Kasumi-1 (cell line): ENCODE measurements at places on chromosomes 7 and 10.

DNA sequence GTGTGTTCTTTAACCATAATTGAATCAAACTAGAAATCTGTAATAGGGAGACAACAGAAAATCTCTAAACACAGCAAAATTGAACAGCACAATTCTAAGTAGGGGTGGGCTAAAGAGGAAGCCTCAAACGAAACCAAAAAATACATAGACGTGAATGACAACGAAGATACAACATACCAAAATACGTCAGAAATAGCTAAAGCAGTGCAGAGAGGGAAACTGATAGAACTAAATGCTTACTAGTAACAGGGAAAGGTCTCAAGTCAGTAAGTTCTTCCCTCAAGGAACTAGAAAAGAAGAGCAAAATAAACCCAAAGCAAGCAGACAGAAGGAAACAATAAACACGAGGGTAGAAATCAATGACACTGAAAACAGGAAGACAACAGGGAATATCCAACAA lies 19.1 kb downstream of the RPP38 start:
- no peak for DNase-seq

GRCh38 chr7:2171855-2172254 lies 60.9 kb downstream of the MAD1L1 start:
- DNase-seq: no peak

- no peak for DNase-seq
Observed at GRCh38 chr10:11286261-11286852, 268.7 kb downstream of the CELF2 start.

DNA sequence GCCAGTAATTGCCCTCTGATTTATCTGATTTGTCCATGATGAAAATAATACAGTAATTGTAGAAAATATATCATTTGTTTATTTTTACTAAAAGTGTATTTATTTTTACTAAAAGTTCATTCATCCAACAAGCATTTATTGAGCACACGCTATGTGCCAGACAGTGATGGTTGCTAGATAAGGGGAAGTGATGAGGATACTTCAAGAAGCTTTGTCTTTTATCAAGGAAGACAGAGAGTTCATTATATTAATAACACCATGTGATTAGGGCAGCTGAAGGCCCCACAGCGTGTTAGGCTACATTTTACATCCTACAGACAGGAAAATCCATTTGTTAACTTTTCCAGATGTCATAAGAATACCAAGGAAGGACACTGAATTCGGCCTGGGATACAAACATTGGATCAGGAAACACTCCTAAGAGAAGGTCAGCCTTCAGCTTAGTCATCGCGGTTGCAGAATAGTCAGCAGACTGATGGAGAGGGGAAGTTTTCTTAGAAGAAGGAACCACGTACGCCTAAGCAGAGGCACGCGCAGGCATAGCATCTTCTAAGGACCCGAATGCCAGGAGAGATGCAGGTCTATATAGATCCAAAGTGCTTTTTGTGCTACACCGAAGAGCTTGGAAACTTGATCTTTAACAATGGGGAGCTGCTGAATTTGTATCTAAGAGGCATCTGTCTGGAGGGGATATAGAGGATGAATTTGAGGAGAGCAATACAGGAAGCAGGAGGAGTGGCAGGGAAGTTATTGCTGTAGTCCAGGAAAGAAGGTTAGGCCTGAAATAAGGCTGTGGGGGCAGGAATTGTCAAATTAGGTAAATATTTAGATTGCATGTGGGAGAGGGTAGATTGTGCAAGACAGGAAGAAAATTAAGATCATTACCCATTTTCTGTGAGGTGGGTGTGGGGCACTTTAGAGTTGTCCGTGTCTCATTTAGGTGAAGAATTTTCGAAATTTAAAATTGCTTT lies 85.7 kb downstream of the LRGUK start:
- DNase-seq: peak; percentile 2

DNA sequence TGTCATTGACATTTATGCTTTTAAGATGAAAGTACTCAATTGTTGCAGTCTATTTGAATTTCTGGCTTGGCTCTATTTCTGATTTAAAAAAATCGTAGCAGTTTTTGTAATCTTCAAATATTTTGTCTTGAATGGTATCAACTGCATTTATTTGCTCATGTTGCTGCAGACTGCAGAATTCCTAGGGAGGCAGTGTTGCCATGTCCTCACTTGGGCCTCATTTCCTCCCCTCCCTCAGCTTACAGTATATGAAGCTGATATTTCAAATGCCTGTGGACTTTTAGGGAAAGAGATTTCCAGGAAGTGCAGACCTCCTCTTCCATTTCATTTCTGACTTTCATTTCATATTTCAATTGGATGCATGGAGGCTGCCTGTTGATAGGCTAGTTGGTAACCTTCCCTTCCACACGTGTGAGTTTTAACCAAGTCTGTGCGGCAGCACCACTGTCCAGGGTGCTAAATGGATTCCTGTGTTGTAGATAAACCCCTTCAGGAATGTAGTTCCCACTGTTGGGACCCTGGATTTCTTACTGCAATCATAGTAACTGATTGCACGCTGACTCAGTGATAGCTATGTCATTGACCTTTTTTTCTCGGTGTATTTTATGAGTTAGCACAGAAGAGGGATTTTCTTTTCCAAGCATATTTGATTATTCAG lies 17.5 kb downstream of the VPS50 start:
- no peak for DNase-seq

DNA sequence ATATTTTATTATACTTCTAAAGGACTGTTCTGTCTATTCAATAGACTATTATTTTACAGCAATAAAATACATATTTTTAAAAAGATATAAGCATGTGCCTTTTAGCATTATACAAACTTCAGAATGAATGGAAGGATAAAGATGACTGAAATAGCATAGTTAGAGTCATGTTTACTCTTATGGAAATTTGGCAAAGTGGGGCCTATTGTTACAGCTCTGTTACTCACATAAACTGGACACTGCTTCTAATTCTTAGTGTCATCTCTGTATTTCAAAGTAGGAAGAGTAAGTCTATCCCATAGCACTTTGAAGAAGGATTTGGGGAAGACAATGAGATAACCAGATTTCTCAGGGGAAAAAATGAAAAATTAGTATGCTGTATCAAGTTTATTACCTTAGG lies 168.2 kb downstream of the SKAP2 start:
- no peak for DNase-seq

DNA sequence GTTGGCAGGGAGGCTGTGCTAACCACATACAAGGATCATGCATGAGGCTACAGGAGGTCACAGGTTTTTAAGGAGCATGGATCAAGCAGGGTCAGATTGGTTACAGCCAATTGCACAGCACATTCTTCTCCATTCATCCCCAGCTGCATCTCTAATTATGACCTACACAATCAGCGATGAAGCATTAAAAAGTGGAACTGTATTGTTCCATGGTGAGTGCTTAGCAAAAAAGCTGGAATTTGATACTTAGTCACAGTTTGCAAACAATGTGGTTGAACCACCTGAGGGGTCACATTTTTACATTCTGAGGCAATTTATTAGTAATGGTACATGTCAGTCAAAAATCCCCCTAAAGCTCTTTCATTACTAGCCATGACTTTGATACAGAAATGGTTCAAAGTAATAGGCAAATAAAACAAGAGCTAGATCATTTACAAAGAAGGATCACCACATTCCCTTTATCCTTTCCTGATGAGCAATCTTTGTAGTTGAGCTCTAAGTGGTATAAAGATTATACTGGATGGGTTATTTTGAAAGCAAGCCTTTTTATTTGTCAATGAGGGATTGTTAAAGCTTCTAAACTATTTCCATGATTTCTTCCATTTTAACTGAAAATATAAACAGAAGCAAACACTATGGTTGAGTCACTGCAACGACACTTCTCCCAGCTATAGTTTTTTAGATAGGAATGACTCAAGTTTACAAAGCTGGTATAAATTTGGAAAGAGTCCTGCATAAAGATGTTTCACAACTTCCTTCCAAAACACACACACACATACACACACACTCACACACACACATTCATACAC lies 217.8 kb upstream of the SEMA3A start:
- peak; percentile 10 for DNase-seq

DNA sequence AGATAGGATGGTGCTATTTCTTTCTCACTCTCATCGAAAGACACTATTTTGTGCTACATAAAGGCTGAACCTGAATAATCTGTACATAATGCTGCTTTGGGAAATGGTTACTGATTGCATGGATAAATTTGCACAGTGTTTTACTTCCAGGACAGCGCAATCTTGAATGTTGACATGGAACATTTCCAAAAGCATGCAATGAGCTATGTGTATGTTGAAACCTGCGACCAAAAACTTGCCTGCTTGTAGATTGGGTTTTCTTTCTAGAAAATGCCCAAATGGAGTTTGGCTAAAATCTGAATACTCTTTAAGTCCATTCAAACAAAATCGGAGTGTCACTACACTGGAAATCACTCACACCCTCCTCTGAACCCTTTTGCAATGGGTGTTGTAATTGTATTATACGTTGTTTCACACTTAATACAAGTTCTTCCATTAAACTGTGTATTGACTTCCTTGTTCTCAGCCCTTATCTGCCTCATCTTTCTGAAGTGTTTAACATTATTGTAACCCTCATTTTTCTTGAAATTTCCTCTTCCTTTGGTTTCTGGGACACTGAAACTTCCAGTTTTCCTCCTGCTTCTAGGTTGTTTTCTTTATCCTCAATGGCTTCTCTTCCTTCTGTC lies 73.7 kb upstream of the CAPZA2 start:
- no peak for DNase-seq

GRCh38 chr10:101089520-101090299 lies 27.9 kb downstream of the KAZALD1 start:
- no peak for DNase-seq

- DNase-seq: no peak
Observed at GRCh38 chr10:4488904-4489303, 337.1 kb upstream of the AKR1E2 start.

- no peak for DNase-seq
Observed at GRCh38 chr10:48241332-48241731, 33.2 kb downstream of the FRMPD2 start.

DNA sequence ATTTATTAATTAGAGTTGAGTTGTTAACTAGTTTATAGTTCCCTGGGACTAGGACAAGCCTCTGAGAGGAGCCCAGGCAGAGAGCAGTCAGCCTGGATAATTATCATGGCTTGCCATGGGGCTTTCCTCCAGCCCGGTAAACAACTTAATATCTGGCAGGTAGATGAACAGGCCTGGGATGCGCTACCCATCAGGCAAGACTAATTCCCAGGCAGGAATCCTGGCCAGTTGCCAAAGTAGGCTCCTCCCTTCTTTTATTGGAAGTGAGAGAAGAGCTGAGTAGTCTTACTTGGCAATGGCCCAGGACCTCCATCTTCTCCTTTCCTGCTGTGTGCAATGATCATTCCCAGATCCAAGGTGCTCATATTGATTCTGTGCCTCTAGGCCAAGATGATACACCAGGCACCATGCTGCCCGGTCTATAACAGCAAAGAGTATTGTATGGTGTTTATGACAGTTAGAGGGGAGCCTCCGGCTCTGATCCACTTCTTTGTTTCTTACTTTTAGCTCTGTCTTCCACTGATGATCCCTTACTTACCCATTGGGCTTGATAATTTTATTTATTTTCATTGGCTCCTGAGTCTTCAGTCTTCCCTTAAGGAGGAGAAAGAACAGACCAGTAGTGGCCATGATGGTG lies 408.7 kb downstream of the REEP3 start:
- no peak for DNase-seq

DNA sequence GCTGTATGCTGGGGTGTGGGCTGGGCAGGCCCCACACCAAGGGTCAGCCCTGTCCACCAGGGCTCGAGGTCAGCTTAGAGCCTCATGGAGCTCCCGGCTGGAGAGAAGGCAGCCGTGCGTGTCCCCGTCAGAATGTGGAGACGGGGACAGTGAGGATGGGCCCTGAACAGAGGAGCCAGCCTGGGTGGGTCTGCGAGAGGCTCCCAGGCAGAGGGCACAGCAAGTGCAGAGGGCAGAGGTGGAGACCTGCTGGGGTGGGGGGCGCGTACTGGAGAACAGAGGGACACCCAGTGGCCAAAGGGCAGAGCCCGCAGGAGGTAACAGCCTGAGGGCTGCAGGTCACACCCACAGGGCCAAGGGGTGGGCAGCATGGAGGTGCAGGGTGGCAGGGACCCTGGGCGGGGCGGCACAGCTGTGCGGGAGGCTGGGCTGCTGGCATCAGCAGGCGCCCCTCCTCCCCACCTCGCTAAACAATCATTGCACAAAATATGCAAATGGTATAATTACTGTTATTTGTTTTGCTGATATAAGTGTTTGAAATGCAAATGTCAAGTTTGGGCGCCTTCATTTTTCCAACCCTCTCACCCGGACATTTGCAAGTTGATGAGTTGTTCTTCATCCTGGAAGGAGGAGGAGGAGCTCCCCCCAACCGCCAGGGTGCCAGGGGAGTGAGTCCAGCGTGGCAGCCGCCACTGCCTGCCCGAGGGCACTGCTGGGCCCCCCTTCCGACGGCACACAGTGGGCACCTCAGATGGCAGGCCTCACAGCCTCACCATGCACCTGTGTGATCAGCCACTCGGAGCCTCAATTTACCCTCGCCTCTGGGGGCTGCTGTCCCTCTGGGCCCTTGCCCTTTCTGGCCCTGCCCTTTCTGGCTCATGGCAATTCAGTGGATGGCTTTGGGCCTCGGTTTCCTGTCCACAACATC lies 35.0 kb downstream of the ELFN1 start:
- DNase-seq: no peak

DNA sequence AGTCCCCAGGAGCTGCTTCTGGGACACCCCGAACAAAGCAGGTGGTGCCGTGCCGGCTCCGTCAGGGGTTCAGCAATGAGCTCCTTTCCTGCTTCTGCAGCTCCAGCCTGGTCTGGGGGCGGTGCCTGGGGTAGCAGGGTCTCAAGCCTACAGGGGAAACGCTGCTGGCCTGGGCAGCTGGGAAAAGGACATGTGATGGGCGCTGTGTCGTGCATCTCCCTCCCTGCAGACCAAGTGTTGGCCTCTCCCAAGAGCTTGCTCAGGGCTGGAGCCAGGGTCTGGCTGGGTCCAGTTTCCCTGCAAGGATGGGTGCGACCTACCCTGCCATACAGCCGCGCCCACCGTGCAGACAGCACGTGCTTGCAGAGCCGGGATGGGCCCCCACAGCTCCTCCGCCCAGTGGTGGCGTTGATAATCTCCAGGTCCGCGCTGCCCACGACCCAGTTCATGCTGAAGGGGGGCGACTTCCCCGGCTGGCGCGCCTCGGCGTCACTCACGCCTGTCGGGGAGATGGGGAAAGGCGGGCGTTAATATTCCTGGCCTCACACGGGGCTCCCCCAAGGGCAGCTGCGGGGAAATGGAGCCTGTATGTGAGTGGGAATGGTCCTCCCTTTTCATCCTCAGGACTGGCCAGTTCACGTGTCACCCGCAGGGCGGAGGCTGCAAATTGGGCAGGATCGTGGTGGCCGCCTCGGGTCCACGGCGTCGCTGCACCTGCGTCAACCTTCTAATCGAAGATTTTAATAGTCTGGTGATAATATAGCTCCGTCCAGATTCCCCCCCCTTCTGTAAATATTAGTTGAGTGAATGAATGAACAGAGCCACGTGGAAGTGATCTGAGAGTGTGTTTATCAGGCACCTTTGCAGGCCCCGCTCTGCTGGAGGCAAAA lies 128.6 kb downstream of the WDR37 start:
- no peak for DNase-seq

- no peak for DNase-seq
Observed at GRCh38 chr10:101116754-101117153, 14.3 kb upstream of the TLX1 start.

DNA sequence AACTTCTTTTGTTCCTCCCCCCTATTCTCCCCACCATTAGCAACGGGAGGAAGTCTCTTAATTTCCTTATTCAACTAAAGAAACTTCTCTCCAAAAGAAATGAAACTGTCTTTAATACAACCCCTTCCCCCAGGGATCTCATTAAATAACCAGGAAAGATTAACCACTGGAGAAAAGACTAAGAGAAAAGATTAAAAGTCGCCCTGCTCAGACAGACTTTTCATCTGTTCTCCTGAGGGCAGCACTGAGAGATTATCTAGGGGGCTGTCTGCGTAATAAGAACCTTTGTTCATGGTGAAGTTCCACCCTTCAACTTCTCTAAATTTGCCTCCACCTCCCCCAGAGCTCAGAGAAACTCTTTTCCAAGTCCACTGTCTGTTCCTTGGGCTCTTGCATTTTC lies 105.5 kb downstream of the HGF start:
- DNase-seq: no peak
